ENCODE measurements at places on chromosomes 11 and 22.

- no peak for DNase-seq
These were observed 44.3 kb upstream of the CTTN start for GRCh38 chr11:70353900-70354568.

DNA sequence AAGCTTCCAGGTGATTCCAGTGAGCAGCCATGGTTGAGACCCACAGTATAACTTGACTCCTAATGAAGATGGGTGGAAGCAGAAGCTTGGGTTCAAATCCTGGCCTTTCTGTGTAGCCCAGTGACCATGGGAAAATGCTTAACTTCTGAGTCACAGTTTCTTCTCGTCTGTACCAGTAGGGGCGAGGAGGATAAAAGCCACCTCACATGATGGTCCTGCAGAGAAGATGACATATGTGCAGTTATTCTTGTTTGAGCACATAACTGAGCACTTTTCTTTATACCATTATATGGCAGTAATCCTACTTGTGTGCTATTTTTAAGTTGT is 4.9 kb downstream of the TMEM109 start:
- peak; percentile 29 for DNase-seq

DNA sequence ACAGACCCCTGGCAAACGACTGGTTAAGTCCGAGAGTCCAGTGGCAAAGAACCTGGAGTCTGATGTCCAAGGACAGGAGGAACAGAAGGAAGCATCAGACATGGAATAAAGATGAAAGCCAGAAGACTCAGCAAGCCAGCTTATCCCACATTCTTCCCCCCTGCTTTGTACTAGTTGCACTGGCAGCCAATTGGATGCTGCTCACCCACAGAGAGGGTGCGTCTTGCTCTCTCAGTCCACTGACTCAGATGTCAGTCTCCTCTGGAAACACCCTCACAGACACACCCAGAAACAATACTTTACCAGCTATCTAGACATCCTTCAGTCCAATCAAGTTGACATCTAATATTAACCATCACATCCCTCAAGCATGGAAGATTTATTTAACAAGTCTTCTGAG is 1265.8 kb upstream of the CNTN5 start:
- no peak for DNase-seq

DNA sequence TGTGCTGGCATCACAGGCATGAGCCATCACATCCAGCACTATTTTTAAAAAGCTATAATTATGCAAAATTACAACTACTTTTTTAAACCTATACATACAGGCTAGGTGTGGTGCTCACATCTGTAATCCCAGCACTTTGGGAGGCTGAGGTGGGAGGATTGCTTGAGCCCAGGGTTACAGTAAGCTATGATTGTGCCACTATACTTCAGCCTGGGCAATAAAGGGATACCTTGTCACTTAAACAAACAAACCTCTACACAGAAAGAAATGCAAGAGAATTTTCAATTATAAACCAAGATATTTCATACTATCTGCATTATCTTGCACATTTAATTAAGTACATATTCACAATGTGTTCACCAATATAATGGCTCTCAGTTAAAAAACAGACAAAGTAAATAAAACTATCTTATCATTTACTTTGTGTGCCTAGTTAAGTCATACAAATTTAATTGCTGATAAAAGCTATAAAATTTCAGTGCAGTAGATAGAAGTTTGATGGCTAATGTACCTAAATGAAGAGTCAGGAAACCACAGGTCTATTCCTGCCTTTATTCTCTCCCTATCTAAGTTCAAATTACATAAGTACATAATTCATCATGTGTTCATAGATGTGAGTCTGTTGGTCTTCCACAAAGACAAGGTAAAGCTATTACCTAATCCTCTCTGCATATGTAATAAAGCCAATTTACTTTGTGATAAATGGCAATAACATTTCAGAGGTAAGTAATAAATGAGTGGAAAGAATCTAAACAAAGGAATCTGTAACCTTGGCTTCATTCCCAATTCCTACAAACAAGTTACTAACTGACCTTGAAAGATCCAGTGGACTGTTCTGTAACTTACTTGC is 9.0 kb upstream of the RDX start:
- DNase-seq, result no peak

GRCh38 chr22:46513908-46514550 is 23.4 kb downstream of the CELSR1 start:
- no peak for DNase-seq

GRCh38 chr11:2443881-2444820 is at the start of gene TRPM5:
TRPM5 (minus strand) TSS chr11:2444514; CDS start chr11:2423036, 21,478 bp downstream.
- no peak for DNase-seq

- no peak for DNase-seq
These were observed 5.2 kb upstream of the EIF4G2 start for GRCh38 chr11:10813945-10814344.

- no peak for DNase-seq
These were observed at the start of gene SHANK2 for GRCh38 chr11:71252269-71252769. SHANK2 (minus strand) TSS chr11:71252577; CDS start chr11:71147326, 105,251 bp downstream.

DNA sequence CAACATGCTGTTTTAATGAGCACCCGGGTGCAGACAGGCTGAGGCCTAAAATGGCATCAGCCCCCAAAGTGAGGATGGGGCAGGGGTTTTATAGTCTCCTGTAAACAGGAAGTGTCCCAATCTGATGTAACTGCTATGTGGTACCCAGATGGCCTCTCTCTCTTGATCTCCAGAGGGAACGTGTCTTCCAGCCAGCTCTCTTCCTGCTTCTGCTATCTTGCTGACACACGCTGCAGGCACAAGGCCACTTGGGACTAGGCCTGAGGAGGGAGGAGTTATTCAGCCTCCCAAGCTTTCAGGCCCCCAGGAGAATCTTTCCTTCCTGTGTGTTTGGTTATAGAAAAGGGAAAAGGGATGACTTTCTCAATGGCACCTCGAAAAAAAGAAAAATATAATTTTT is 11.4 kb upstream of the VSTM5 start:
- no peak for DNase-seq

DNA sequence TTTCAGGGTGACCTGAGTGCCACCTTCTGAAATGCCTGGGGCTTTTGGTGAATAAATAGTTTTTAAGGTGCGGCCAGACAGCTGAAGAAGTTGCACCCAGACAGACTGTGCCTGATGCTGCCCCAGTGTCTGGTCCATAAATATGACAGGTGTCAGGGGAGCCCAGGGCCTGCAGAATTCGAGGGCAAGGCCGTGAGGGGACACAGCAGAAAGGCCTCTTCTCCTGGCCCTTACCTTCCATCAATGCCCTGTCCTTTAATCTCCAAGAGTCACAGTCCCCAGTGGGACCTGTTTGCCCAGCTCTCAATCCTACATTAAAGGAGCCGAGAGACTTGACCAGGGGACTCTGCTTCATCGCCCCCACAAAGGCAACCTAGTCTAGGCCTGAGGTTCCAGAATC is 45.7 kb downstream of the NAT10 start:
- DNase-seq, result no peak

- no peak for DNase-seq
These were observed 30.8 kb downstream of the MRTFA start for GRCh38 chr22:40605761-40606160.

GRCh38 chr11:88193278-88193677 is 18.0 kb upstream of the RAB38 start:
- no peak for DNase-seq

GRCh38 chr11:134576721-134577171 is 164.7 kb upstream of the B3GAT1 start:
- no peak for DNase-seq

DNA sequence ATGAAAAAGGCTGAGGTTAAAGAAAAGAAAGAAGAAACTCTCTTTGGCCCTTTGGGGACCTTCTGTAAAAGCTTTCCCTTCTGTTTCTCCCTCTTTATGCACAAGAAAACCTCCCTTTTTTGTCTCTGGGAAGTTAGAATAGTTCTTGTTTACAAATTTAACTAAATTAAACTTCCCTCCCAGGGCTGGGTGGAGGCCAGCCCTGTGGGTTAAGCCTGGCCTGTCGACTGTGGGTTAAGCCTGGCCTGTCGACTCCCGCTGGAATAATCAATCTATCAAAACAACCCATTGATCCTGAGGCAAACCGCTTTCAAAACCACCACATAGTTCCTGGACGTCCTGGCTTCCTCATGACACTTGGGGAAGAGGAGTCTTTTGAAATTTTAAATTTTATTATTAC is 1.2 kb upstream of the DRG1 start:
- DNase-seq, result no peak

DNA sequence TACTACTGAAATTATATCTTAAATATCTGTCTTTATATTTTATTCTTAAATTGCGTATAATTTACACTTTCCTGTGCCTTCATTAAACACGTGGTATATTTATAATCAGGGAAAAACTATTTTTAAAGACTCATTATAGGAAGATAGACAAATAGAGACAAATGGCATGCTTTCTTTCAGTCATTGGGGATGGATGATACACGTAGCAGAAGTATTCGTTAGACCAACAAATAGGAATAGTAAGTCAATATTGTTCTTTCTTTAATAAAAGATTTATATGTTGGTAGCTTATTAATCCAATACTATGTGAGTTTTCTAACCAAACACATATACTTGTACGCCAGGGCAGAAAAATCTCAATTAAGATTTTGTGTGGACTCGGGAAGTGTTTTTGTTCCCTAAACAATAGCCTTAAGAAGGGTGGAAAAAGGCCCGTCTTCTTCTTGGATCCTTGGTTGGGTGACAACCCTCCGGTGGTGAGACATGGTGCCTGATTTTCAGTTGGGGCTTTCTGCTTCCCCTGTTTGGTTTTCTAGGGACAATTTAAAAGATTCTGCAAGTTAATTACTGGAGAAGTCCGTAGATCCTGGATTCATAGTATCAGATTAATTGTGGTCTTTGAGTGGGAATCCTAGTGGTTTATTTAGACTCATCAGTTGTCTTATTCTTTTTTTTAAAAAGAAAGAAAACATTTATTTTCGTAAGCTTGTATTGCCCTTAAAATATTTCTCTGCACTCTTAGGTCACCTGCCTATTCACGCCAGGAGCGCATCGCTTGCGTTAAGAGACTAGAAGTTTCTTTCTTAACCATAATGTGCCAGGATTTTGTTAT is 83.5 kb upstream of the WNT7B start:
- no peak for DNase-seq

DNA sequence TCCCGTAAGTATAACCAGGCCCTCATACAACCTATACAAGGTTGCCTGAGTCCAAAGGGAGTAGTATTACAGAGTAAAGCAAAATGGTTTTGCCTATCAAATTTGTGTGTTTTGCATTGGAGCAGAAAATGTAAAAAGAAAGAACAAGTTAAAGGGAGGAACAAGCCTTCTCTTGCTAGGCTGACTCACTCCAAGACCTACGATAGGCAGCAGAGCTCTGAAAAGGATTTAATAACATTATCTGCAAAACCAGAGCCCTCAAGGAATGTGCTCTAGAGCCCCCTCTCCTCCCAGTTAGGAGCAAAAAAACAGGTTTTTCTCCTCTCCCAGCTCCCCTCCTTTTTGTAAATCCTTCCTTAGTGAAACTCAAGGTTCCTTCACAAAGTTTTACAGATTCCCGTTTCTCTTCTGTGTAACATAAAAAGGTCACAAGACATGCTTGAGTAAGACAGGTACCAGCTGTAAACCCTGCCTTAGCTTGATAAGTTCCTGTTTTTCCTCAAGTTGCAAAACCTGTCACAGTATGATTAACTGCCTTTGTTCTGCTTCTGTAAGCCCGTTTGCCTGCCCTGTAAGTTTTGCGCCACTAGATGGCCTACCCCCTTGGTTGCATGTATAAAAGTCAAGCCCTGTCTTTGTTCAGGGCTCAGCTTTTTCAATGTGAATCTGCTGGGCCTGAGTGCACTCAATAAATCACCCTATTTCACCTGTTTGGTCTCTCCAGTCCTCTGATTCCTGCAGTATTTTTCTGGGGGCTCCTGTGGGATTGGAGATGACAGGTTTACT is 498.2 kb downstream of the KCNA4 start:
- DNase-seq, result no peak

GRCh38 chr11:7204778-7205177 is 46.9 kb upstream of the SYT9 start:
- no peak for DNase-seq

DNA sequence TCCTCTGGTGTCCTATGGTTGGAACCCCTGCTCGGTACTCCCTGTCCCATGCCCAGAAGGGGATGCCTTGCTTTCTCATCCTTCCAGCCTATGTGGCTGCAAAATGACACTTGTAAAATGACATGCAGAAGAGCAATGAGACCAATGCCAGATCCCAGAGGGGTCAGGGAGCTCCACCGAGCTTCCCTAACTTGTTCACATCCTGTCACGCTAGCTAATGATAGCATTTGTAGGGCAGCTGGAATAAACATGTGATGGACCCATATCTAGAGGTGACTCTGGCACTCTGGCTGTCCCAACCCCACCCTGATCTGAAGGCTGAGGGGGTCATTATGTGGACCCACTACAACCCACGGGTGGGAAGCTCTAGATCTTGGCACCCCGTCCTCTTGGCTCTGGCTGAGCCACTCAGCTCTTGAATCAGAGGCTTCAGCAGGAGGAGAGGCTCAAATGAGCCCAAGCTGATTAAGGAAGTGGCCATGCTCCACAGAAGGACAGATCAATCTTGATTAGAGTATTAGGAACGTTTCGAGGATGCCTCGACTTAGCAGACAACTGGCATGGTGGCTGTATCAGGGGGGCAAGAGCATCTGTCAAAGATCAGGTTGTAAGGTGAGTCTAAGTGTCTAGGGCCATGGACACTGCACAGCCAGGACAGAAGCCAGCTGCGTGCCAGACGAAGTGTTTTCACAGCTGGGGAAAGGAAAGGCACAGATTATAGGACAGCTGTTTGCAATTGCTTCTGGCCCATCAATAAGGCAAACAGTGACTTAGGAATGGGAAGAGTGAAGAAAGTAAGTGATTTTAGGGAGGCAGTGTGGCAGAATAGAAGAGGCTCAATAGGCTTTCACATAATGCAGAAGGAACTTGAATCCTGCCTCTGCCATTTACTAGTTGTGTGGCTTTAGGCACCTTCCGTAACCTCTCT is 182.8 kb downstream of the KIRREL3 start:
- DNase-seq, result no peak

- DNase-seq, result no peak
These were observed 24.1 kb upstream of the APOA1 start for GRCh38 chr11:116861539-116861938.

DNA sequence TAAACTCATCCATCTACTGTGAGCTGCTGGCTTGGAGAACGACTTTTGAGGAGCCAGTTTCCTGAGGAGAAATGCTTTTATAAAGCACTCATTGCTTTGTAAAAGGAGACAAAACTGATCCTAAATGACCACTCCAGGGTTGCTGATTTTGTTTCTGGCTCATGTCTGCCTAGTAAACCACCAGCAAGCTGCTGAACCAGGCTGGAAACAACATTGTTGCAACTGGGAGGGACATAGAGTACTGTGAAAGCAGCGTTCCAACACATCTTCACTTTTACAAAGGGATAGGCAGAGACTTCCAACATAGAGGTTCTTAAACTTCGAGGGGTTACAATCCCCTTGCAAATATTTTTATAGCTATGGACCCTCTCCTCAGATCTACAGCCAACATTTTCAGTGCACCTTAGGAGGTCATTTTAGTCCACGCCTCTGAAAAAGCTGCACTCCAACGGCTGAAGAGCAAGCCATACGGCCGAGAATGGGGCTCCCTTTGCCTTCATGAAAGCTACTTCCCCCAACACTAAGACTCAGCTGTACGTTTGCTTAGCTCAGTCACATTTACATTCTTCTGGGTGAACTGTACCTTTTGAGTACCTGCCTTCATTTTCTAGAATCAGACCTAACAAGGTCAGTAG is 54.7 kb downstream of the PANX1 start:
- no peak for DNase-seq

GRCh38 chr11:92838759-92839310 is 130.6 kb upstream of the MTNR1B start:
- DNase-seq, result no peak

GRCh38 chr22:36928786-36929535 is 15.5 kb downstream of the CSF2RB start:
- DNase-seq, result no peak
